Effector memory CD8-positive, alpha-beta T cell (primary cell): ENCODE measurements at places on chromosomes 4 and X.

DNA sequence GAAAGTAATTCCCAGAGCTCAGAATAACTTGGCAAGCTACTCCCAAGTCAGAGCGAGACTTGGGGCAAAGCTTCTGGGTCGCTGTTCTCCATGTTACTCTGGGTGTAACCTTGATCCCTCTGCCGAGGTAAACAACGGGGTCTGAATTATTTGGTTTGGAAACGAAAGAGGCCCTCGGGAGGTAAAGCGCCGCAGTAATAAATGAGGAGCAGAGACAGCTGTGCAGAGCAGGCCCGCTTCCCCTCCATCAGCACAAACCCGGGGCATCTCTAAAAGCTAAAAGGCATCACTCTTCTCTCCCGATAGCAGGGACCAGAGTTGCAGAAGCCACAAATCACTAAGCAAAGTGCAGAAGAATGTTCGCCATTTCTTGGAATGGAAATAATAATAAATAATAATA is 561.5 kb downstream of the BCOR start:
- no peak for DNase-seq

- DNase-seq = no peak
Observed at GRCh38 chr4:23819041-23819511, 70.8 kb downstream of the PPARGC1A start.

DNA sequence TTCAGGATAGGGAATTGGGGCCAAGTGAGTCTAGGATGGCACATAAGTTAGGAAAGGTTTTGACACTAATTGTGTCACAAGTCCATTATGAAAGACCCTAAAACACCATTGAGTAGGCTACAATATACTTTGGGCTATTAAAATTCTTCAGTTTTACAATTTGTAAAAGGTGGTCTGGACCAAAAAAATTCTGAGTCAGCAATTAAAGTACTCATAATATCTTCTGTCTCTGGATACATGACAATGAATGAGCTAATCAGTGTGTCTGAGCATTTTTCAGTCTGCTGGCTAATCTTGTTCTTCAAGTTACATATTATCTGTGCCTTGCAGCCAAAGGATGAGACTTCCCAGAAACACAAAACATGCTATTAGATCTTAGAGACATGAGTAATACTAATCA is 14.3 kb downstream of the ARMCX1 start:
- DNase-seq = no peak

DNA sequence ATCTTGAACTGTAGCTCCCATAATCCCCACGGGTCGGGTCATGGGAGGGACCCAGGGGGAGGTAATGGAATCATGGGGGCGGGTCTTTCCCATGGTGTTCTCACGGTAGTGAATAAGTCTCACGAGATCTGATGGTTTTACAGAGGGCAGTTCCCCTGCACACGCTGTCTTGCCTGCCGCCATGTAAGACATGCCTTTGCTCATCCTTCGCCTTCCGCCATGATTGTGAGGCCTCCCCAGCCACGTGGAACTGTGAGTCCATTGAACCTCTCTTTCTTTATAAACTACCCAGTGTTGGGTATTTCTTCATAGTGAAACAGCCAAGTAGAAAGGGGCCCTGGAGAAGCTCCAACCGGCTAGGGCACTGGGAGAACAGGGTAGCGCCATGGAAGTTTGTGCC is 12.3 kb downstream of the CTAG1A start:
- no peak for DNase-seq

DNA sequence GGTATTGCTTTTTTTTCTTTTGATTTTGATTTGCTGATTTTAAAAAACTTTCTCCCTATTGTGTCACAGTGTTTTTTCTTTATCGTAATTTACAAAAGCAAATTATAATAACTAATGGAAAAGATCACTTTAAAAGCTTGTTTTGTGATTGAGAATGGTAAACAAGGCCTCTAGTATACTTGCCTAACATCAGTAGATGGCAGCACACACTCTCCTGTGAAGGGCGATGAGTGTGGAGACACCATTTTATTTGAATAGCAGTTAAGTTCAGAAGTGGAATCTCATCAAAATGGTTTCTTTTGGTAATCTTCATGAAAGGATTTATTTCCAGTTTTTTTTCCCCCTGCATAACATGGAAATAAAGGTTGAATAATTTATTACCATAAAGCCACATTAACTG is 72.3 kb downstream of the PAK3 start:
- no peak for DNase-seq

DNA sequence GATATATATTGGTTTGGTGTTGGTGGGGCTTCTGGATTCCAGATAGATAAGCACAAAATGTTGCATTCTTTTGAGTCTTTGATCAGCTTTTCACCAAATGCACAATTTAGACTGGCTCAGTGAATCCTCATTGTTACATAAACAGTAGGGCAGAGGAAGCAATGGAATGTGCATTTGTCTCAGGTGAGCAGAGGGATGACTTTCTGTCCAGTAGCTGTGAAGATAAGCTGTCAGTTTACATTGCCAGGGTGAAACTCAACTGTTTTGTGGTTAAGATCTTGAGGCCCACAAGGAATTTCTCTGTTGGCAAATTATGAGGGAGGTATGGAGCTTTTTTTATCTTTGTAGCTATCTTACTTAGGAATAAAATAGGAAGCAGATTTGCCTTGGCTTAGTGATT is 168.0 kb downstream of the GALNTL6 start:
- DNase-seq = no peak

GRCh38 chrX:65588795-65589194 is 54.2 kb upstream of the LAS1L start:
- DNase-seq = no peak
